ENCODE measurements at places on chromosomes 3 and 15.

- DNase-seq = no peak
Measured at GRCh38 chr3:133016838-133017309, 21.3 kb upstream of the TMEM108 start.

- DNase-seq = no peak
Measured at GRCh38 chr3:26652164-26652563, 29.6 kb downstream of the LRRC3B start.

DNA sequence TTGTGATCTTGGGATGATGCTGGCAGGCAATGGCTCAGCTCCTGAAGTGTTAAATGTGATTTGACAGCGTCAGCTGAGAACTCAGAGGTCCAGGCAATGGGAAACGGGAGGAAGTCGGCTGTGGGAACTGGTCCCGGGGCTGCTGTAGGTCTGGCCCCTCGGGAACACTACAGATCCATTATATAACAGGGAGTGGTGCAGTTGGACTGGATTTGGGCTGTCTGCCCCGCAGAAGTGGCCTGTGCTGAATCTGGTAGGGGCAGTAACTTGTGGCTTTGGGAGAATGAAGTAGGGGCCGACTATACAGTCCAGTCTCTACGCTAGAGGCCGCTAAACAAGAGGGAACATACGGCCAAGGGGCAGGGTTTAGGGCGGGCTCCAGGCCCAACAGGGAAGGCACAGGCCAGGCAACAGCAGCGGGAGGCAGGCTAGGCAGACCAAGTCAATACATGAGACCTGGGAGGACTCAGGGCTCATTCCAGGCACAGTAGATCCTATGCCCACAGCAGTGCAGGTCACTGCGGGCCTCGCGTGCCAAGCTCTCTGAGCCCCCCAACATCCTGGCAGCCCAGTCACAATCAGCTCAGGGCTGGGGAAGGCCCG, 20.3 kb upstream of the IL16 start:
- no peak for DNase-seq

DNA sequence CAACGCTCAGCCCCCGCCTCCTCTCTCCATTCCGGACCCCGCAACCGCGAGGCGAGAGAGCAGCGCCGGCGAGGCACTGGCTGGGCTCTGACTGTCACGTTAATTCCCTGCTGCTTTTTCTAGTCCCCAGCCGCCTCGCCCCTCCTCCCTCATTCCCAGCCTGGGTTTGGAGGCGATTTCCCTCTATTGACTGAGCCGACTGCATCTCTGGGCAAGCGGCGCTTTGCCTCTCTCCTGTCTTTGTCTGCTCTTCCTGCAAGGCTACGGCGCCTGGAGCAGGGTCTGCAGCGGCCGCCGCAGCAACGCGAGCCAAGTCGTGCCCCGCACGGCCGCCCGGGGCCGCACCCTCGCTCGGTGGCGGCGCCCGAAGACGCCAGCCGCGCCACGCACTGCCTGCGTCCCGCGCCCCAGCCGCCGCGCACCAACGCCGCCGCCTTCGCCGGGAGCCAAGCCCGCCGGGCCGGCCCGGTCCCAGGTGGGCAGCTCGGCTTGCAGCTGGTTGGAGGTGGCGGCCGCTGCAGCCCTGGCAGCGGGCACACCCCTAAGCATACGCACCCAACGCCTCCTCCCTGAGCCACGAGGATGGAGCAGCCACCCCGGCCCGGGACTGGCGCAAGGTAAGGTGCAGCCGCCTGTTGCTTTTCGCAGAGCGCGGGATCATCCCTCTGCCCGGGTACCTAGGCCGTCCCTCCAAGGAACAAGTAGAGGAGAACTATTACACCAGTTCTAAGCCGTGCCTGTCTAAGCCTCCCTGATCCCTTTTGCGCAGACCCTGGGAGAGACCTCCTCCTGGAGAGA, at the start of gene LRRC3B:
Gene LRRC3B, plus strand, starts transcription at position 152 of the 798 bp plus-strand sequence. CDS start 86,901 bp downstream, outside the sequence.
- DNase-seq = peak; percentile 44

DNA sequence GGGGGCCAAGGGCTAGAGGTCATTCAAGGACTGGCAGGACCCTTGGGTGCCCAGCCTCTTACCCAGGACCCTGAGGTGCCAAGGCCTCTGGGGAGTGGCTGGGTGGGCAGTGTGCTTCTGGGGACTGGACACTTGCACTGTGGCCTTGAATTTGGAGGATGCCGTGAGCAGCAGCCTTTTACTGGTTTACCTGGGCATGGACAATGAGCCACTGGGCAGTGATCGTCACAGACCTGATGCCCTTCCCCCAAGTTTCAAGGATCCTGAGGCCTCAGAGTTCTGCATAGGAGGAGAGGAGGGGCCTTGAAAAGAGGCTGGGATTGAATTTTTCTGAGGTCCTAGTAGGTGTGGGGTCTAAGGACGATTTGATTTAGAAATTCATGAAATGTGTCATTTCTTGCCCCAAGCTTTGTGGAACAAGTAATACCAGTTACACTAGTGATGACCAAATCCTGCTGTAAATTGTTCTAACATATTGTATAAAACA, 146.1 kb upstream of the TPM1 start:
- no peak for DNase-seq

Measured in NCI-H69 (cell line).